Gastroesophageal sphincter (tissue), 4 donors: ENCODE measurements at places on chromosomes 3 and 15.

- no peak for ATAC-seq
Measured at GRCh38 chr3:13598926-13599886, 50.3 kb downstream of the FBLN2 start.

GRCh38 chr15:75713338-75713895 lies 769 bp upstream of the CSPG4 start:
- no peak for ATAC-seq

GRCh38 chr3:102521246-102521645 lies 86.4 kb downstream of the ZPLD1 start:
- no peak for ATAC-seq

DNA sequence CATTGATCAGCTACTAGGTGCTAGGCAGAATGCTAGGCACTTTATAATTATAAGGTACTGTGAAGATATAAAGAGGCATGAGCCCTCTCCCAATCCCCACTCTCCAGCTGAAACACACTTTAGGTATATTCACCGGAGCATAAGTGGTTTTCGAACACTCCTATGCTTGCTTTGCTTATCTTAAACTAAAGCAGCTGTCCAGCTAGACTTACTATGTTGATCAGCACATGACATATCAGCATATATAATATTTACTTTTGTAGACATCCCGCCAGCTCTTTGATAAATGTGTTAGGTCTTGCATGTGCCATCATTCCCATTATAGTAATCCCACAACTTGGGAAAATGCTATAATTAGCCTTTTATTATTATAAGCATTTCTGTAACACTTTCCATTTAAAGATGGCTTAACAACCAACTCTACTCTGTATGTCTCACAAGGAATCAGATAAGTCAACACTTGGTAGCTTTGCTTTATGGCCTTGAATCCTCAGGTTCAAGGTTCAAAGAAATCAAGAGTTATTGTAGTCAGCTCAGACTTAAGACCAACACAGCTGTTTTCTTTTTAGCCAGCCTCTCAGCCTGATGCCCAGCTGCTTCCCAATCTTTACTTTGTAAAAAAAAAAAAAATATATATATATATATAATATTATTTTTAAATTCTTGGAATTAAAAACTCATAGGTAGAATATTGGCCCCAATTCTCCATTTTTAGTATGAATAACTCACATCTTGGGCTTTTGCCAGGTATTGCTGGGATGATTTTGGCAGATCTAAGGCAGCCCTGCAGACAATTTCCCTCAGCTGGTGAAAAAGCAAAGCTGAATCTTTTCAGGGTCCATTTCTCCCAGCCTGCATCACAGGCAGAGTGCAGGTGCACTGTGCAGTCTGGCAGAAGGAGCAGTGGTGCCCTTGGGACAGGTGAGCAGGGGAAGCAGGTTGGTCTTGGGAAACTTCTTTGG lies 104.2 kb downstream of the THRB start:
- no peak for ATAC-seq
